ENCODE measurements at places on chromosomes 6 and 20.

DNA sequence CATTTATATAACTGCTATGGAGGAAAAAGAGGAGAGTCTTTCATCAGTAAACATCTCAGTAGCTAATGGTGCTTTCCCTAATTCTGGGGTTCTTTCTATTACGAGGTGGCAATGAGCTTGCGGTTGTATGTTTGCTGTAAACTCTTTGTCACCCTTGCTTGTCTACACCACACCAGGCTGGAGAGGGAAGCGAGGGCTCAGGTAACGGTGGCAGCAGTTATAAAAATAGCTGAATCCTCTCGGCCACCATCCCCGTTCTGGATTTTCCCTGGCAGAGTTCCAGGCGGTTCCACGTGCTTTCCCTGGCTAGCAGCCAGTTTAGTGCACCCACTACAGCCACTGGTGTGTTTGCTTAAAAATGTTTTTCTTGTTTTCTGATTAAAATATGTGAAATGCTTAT lies 39.0 kb downstream of the MAS1 start:
- DNase-seq, result peak; percentile 55

DNA sequence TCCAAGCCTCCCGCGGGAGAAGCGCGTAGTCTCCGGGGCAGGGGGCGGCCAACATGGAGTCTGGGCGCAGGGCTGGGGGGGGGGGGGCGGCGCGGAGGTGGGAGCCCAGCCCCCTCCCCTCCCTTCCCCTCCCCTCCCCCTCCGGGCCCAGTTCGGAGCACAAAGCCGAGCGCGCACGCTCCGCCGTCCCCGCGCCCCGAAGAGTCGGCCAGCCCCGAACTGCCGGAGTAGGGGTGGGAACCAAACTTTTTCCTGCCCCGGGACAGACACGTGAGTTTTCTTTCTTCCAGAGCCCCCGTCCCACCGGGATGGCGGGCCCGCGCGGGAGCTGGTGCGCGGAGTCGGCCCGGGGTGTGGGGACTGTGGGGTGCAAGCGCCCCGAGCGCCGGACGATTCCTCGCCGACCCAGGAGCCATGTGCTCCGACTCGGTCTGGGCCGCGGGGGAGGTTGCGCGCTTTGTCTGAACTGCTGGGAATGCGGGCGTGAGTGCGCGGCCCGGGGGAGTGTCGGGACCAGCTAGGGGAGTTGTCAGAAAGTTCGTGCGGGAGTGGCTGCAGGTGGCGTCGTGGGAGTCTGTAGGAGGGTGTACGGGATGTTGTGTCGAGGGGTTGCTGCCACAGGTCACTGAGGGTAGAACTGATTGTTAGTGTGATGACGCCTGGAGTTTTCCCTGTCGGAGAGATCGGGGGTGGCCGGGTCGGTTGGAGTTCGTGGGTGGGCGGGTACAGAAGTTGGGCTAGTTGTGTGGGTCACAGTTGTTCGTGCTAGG lies 1.2 kb downstream of the TGIF2 start:
- DNase-seq, result peak; percentile 82

GRCh38 chr6:16375843-16376242 lies 137.5 kb downstream of the GMPR start:
- no peak for DNase-seq

GRCh38 chr20:62977613-62978560 lies 25.4 kb downstream of the SLC17A9 start:
- DNase-seq, result no peak

DNA sequence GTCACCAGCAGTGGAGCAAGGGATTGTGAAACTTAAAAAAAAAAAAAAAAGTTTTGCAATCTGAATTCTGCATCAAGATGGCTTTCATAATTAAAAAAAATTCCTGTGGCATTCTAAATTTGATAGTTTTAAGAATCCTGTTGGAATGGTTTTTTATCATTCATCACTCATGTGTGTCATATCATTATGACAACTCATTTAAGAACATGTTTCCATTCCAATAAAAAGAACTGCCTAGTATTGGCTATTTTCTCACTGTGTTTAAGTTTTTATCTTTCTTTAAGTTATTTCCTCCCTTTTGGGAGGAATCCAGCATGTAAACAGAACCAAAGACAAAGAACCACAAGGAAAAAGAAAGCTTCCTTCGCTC lies 26.2 kb upstream of the RHAG start:
- DNase-seq, result no peak

- peak; percentile 20 for DNase-seq
Measured at GRCh38 chr6:163180874-163181541, 233.5 kb upstream of the QKI start.

- no peak for DNase-seq
Measured at GRCh38 chr6:79034865-79035264, 43.2 kb downstream of the PHIP start.

GRCh38 chr6:43226192-43226851 lies 3.0 kb downstream of the DNPH1 start:
- DNase-seq, result no peak

DNA sequence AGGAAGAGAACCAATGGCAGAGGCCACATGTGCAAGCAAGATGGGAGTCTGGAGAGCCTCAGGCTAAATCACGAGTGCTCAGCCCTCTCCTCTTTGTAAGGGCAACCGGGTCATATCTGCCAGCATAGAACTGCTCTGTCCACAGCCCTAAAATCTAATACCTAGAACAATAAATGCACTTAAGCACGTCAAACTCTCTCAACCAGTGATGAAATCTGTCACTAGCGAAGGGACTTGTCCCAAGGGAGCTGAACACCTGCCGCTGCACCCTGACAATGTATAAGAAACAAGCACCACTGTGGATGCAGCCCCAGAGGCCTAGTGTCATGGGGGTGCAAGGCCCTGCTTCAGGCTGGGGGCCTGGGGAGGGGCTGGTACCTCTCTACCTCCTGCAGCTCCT lies 82.5 kb downstream of the PRL start:
- DNase-seq, result no peak

DNA sequence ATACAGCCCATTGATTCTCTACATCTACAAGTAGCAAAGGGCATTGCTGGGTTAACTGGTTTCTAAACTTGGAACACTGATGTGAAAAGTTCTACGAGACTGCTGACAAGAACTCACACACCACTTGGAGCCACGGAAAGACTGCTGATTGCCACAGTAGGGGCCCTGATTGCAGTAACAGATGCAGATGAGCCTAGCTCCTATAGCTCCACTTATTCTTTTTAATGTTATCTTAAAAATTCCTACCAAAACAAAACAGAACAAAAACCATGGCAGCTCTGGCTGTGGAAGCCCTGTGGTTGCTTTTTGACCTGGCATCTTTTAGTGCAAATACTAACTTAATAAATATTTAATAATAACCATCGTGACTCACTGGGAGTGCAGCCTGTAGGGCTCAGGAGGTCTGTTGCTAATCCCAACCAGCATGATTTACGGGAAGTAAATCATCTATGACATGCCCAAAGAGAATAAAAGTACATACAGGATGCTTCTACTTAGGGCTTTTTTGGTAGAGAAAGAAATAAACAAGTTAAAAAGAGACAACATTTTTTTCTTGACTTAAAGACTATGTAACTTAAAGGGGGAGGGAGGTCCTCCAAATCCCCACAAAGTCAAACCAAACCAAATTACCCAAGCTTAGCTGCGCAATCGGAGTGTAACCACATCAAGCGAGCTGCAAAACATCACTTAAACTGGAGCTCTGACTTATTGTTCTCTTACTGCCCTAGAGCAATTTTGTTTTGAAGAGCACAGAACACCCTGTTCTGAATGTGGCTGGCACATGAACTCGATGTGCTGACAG lies 87.2 kb downstream of the FKBP5 start:
- DNase-seq, result peak; percentile 62

- no peak for DNase-seq
Measured at GRCh38 chr20:53597030-53597482, 3.4 kb upstream of the ZNF217 start.

GRCh38 chr6:31574106-31575061 lies 981 bp upstream of the TNF start:
- no peak for DNase-seq

- no peak for DNase-seq
Measured at GRCh38 chr20:5596401-5597193, 153.6 kb upstream of the SHLD1 start.

DNA sequence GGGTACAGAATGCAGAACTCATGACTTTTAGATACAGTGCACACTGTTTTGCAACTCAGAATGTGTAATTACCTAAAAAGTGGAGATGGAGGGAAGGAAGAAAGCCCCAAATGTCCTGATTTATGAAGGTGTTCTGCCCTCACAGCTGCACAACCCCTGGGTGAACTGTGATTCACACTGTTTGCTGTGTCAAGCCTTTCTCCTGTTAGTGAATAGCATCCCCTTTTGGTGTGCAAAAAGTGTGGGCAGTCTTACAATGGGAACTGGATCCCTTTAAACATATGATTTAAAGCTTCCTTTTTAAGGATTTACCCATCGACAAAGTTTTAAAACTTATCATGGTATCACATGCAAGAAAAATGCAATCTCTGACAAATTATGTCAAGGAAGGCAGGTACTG lies 633.4 kb upstream of the EPHA7 start:
- DNase-seq, result no peak

Measured in ovary (tissue), 10 donors.